ENCODE measurements at places on chromosomes 3 and 15.

DNA sequence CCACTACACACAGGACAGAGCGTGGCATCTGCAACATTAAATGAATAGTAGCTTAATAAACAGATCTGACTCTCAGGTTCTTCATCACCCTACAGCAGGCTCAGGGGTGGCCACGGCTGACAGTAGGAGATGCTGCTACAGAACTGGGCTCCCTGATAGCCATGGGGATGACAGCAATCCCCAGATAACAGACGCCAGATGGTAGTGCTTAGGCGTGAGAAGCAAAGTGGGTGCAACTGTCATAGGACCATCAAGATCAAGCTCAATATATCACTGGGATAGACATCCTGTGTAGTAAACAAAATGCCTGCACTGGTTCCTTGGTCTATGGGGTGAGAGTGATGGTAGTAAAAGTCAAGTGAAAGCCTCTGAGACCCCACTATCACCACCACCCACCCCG is 2.6 kb upstream of the TPRA1 start:
- DNase-seq, result no peak

DNA sequence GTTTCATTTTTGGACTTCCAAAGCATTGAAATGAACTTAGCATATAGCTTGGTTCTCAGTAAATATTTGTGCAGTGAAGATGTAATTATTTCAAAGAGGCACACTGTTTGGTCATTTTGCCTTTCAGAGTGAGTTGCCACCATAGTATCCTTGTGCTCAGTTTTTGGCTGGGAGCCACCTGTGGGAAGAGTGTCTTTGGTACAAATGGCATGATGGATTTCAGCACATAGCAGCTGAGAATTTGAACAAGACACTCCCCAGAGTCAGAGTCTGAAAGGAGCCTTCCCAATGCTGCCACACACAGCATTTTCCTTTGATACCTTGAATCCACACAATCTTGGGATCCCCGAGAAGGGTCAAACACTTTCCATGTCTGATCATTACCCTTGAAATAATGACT is 897.2 kb upstream of the ARPP21 start:
- DNase-seq, result no peak

GRCh38 chr3:197953881-197954280 is 3.9 kb downstream of the RPL35A start:
- no peak for DNase-seq

- DNase-seq, result no peak
These were observed 15.6 kb downstream of the LZTFL1 start for GRCh38 chr3:45826321-45826720.

GRCh38 chr3:115898656-115899410 is 275.5 kb downstream of the GAP43 start:
- no peak for DNase-seq

DNA sequence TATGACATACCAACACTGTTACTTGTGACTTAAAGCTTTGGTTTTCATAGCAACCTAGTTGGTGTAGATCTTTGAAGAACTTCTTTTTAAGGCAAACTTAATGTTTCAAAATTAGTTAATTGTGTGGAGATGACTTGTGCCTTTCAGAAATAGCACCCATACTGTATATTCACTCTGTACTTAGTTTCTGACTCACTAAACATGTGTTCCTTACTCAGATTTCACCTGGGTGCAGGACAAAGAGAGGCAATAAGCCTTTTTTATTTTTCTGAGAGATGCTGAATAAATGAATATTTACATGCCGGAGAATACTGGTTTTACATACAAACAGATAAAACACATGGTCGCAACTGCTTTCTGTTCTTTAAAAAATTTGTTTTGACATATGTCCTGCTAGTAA is 44.8 kb downstream of the SLC25A26 start:
- no peak for DNase-seq

- DNase-seq, result no peak
These were observed 369.2 kb upstream of the IL12A start for GRCh38 chr3:159619341-159619885.

- no peak for DNase-seq
These were observed 19.1 kb upstream of the TPM1 start for GRCh38 chr15:63023351-63023945.

DNA sequence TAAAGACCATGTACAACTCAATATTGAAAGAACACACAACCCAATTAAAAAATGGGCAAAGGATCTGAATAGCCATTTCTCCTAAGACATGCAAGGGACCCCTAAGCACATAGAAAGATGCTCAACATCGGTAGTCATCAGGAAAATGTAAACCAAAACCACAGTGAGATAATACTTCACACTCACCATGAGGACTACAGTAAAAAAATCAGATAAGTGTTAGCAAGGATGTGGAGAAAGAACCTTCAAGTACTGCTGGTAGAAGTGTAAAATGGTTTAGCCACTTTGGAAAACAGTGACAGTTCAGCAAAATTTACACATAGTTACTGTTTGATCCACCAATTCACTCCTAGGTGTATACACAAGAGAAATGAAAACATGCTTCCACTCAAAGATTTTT is 30.1 kb upstream of the XIRP1 start:
- no peak for DNase-seq

- no peak for DNase-seq
These were observed 127.4 kb downstream of the LRTM1 start for GRCh38 chr3:54800478-54800877.

DNA sequence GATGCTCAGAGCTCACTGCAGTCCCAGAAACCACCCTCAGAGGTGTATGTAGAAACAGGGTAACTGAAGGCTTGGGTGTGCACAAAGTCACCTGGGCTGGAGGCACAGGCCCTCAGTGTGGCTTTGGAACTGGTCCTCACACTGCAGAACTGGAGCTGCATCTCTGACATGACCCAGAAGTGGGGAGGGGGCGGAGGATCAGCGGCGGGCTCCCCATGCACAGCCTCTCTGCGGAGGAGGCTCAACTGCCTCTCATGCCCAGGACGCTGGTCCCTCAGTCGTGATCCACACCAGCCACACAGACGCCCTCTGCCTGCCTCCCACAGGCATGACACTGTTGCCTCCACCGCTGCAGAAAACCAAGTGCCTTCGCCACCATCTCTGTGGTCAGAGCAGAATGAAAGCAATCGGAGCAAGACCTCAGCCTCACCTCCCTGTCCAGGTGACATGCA is 73.7 kb downstream of the TM2D3 start:
- no peak for DNase-seq

- no peak for DNase-seq
These were observed 837 bp downstream of the TMC3 start for GRCh38 chr15:81373176-81373575.

DNA sequence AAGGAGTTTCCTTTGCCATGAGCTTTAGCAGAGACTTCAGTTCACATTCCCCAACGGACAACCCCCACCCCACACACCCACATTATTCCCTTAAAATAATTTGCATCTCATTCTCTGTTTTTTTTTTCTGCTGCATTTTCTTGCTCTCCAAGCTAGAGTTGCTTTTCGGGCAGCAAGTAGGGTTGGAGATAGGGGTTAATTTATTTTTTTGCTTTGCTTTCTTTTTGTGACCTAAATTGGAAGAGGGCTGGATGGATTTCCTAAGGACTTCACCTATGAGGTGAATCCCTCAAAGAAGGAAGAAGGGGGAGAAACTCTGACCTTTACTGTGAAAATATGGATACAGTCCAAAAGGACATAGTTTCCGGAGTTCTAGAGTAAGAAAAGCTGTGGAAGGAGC is 6.6 kb downstream of the SOX2 start:
- DNase-seq, result no peak

GRCh38 chr3:14042680-14043079 is 82.0 kb downstream of the CHCHD4 start:
- DNase-seq, result no peak

GRCh38 chr3:139552632-139553365 is 13.3 kb upstream of the RBP1 start:
- no peak for DNase-seq

DNA sequence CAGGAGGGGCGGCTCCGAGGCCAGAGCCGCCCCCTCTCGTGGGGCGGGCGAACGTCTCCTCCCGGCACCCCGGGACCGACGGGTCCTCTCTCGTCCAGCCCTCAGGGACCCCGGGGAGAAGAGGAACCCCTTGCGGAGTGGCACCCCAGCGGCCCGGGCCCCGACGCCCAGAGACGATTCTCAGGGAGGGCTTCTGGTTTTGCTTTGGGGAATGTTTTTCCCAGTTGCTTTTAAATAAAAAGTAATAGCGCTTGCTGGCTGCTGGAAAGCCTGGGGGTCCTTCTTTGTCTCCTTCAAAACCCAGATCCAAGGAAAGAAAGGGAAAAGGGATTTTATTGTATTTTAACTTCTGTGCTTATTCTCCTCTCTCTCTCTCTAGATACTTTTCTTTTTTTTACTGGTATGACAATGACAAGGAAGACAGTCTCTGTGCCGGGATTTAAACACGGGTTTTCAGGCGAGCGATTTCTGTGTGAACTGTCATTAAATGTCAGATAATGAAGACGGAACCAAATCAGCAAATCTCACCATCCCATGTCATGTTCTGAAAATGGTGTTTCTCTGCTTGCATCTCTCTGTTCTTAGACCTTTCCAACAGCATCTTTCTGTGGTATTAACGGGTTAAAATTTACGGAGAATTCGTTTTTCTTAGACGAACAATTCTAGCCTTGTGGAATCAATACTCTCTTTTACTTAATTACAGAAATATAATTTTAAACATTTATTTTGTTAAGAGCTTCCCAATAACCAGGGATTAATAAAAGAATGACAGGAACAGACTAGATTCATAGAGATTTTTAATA is 530 bp upstream of the PCOLCE2 start:
- no peak for DNase-seq

DNA sequence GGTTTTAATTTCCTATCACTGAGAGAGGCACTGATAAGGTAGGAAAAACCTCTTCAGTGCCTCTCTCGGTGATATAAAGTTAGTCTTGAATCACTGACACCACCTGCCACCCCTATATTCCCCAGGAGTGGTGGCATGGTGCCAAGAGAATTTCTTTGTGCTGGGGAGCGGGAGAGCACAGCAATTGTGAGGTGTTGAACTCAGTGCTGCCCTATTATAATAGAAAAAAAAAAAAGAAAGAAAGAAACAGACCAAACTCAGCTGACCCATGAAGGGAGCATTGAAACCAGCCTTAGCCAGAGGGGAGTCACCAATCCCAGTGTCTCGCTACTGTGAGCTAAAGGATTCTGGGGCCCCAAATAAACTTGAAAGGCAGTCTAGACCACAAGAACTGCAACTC is 201.4 kb upstream of the STT3B start:
- DNase-seq, result no peak

- DNase-seq, result no peak
These were observed 104.2 kb downstream of the CNTN6 start for GRCh38 chr3:1197051-1197450.

DNA sequence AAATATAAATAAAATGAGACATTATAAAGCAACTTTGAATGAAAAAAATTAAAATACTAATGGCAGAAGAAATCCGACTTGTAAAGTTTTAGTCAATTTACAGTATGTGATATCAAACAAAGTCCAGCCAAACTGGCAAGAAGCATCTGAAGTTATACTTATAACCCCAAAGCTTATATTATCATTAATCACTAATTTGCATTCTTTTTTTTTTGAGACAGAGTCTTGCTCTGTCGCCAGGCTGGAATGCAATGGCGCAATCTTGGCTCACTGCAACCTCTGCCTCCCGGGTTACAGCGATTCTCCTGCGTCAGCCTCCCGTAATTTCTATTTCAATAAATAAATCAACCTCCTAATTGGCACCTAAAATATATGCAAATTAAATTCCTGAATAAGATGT is 80.1 kb downstream of the AQR start:
- DNase-seq, result no peak

- no peak for DNase-seq
These were observed 15.6 kb downstream of the FILIP1L start for GRCh38 chr3:100098784-100099070.

Data from stimulated activated CD8-positive, alpha-beta memory T cell treated with anti-CD3 and anti-CD28 coated beads, Interleukin-15, amount 100 ng/mL, for 1 hour (primary cell).